ENCODE measurements at places on chromosomes 13 and 19. TPM values are rescaled to one million over a fixed set of nuclear protein-coding genes. Genes with fewer than 3 reads are reported as not detected.

- DNase-seq: no peak
- H3K4me3 ChIP-seq: no peak overlapping the region
- no peak overlapping the region for H3K27ac ChIP-seq
- H3K4me1 ChIP-seq: no peaks in the 10 kb centered on the region
Measured at GRCh38 chr13:20940083-20940482, 37.5 kb upstream of the XPO4 start.

DNA sequence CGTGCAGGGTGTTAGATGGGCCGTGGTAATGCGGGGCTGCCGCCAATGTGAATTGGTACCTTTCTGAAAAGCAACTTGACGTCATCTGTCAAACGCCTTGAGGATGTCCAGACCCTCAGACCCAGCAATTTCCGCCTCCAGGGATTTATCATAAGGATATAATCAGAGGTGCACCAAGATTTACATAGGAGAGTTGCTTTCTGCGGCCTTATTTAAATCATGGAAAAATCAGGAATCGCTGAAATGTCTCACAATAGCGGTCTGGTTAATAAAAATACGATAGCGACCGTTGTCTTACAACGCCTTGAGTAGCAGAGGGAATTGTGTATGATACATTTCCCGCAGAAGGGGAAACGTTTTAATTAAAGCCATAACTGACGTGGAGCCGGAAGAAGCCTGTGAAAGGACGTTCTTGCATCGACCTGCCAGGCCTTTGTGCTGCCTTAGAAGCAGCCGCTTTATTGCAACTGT, 32.3 kb upstream of the NDUFS7 start:
- no peak for DNase-seq
- no peak overlapping the region for H3K27ac ChIP-seq
- H3K36me3 ChIP-seq: no peaks in the 10 kb centered on the region
- H3K4me1 ChIP-seq: no peaks in the 10 kb centered on the region
- no peaks in the 10 kb centered on the region for H3K27me3 ChIP-seq
- H3K4me3 ChIP-seq: no peak overlapping the region

DNA sequence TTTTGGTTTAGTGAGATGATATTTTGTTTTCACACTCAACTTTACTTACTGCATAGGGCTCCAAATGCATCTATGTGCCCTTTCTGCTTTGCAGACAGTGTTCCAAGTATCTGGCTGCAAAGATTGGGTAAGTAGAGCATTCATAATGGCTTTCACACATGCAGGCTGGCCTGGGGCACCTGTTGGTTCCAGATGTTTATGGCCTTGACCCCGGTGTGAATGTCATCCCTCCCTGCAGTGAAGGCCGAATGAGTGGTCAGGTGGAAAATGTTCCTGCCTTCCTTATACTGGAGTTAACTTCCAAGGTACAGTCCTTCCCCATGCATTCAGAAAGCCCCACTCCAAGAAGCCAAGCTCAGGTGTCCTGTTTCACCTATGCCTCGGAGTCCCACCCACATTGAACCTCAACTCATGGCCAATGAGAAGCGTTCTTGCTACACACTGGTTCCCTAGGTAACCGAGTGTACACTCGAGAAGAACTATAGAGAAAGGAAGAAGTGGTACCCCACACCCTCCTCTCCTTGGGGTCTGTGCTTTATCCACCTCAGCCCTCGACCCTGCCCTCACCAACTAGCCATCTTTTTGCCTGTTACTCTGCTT, 23.0 kb upstream of the ZNF536 start:
- H3K36me3 ChIP-seq: no peaks in the 10 kb centered on the region
- peak; percentile 9 for DNase-seq
- H3K4me3 ChIP-seq: no peak overlapping the region

- no peak overlapping the region for H3K27ac ChIP-seq
- H3K36me3 ChIP-seq: no peaks in the 10 kb centered on the region
- H3K27me3 ChIP-seq: no peaks in the 10 kb centered on the region
- H3K4me1 ChIP-seq: no peaks in the 10 kb centered on the region
Measured at GRCh38 chr13:23547000-23547590, 23.1 kb upstream of the TNFRSF19 start.

- peaks cover 7% of the 10 kb centered on the region for H3K36me3 ChIP-seq
- H3K4me3 ChIP-seq: no peak overlapping the region
- H3K4me1 ChIP-seq: no peaks in the 10 kb centered on the region
- no peaks in the 10 kb centered on the region for H3K27me3 ChIP-seq
- no peak overlapping the region for H3K27ac ChIP-seq
Measured at GRCh38 chr19:49790866-49791265, 22.2 kb downstream of the FUZ start.

- H3K36me3 ChIP-seq: no peaks in the 10 kb centered on the region
- no peaks in the 10 kb centered on the region for H3K4me1 ChIP-seq
- H3K27ac ChIP-seq: no peak overlapping the region
- no peak for DNase-seq
- H3K4me3 ChIP-seq: no peak overlapping the region
- no peaks in the 10 kb centered on the region for H3K27me3 ChIP-seq
Measured at GRCh38 chr19:18425515-18426415, 6.6 kb downstream of the SSBP4 start.

GRCh38 chr19:30488191-30488590, 116.0 kb downstream of the ZNF536 start:
- no peak for DNase-seq
- no peak overlapping the region for H3K27ac ChIP-seq
- H3K36me3 ChIP-seq: no peaks in the 10 kb centered on the region
- H3K4me3 ChIP-seq: no peak overlapping the region
- no peaks in the 10 kb centered on the region for H3K27me3 ChIP-seq
- no peaks in the 10 kb centered on the region for H3K4me1 ChIP-seq

- no peak overlapping the region for H3K27ac ChIP-seq
- no peak overlapping the region for H3K4me3 ChIP-seq
- no peaks in the 10 kb centered on the region for H3K36me3 ChIP-seq
Measured at GRCh38 chr19:13095393-13095784, 7.3 kb downstream of the LYL1 start.

DNA sequence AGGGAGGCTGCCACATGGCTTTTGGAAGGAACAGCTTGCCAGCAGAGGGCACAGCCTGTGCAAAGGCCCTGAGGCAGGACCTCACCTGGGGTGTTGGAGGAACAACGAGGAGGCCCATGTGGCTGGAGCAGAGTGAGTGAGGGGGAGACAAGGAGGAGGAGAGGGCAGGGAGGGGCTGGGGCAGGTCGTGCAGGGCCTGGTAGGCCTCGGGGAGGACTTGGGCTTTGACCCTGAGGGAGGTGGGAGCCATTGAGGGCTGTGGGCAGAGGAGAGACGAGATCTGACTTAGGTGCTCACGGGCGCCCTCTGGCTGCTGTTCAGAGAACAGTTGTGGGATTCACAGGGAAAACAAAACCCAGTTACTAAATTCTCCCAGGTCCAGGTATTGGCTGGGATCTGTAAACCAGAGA, 25.2 kb downstream of the ZNRF4 start:
- no peak for DNase-seq
- no peaks in the 10 kb centered on the region for H3K4me1 ChIP-seq
- no peak overlapping the region for H3K4me3 ChIP-seq
- H3K27ac ChIP-seq: no peak overlapping the region

- peak overlapping the region; percentile 71 for H3K4me3 ChIP-seq
- no peaks in the 10 kb centered on the region for H3K27me3 ChIP-seq
Measured at GRCh38 chr19:43462785-43463380, 2.5 kb downstream of the LYPD3 start.

DNA sequence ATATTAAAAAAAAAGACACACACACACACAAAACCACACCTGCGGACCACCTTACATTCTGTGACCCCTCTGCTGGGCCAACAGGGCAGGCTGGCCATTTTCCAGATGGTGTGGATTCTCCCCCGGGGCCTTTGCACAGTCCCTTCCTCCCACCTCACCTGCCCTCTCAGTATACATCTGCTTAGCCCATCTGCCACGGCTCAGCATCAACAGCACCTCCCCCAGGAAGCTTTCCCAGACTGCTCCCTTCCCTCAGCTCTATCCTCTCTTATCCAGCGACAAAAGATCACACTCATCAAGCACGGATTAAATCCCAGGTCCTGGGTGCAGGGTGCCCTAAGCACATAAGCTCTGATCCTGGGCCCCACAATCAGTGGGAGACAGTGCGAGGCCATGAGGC, 4.5 kb downstream of the ZNF787 start:
- no peaks in the 10 kb centered on the region for H3K36me3 ChIP-seq
- H3K27ac ChIP-seq: no peak overlapping the region
- no peak for DNase-seq
- peaks cover 13% of the 10 kb centered on the region for H3K4me1 ChIP-seq

- peak overlapping the region; percentile 54 for H3K4me3 ChIP-seq
- H3K36me3 ChIP-seq: no peaks in the 10 kb centered on the region
- no peaks in the 10 kb centered on the region for H3K27me3 ChIP-seq
- H3K4me1 ChIP-seq: no peaks in the 10 kb centered on the region
Measured at GRCh38 chr19:38736413-38737280, 7.6 kb downstream of the CAPN12 start.

- no peaks in the 10 kb centered on the region for H3K27me3 ChIP-seq
- H3K4me3 ChIP-seq: no peak overlapping the region
- H3K4me1 ChIP-seq: no peaks in the 10 kb centered on the region
- no peak for DNase-seq
Measured at GRCh38 chr13:22077205-22077683, 406.4 kb downstream of the FGF9 start.

DNA sequence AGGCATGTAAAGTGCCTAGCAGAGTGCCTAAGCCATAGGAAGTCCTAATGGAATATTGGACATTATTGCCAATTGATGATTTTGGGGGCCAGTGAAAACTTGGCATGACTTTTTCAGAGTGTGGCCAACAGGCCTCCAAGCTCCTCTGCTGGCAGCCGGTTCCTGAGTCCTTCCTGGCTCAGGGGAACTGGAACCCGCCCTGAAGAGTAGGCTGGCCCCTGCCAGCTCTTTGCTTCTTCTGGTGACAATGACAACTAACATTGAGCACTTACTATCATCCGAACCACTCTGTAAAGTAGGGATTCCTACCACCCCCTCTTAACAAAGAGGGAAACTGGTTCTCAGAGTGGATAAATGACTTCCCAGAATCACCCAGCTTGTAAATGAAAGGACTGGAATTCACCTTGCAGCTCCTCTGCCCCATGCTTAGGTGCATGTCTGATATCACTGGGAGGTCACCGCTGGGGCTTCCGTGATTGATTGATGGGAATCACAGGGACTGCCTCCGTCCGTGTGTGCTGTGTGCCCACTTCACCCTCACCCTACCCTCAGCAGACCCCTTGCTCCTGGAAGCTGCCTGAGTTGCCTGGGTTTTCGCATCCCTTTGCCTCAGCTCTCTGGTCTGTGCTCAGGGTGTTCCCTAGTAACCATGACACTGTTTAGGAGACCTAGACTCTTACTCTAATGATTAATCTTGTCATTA, 50.6 kb downstream of the TNFRSF19 start:
- no peaks in the 10 kb centered on the region for H3K36me3 ChIP-seq
- no peak overlapping the region for H3K27ac ChIP-seq
- H3K4me3 ChIP-seq: no peak overlapping the region
- H3K4me1 ChIP-seq: no peaks in the 10 kb centered on the region
- H3K27me3 ChIP-seq: no peaks in the 10 kb centered on the region
- DNase-seq: no peak

DNA sequence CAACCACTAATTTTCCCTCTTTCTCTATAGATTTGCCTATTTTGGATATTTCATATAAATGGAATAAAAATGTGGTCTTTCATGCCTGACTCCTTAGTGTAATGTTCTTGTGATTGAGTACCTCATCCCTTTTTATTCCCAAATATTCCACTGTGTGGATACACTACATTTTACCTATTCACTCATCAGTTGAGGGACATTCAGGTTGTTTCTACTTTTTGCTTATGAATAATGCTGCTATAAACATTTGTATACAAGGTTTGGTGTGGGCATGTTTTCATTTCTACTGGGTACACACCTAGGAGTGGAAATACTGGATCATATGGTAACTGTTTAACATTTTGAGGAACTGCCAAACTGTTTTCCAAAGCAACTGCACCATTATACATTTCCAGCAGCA, 5.1 kb upstream of the WBP4 start:
- no peak overlapping the region for H3K27ac ChIP-seq
- DNase-seq: no peak
- no peaks in the 10 kb centered on the region for H3K36me3 ChIP-seq
- H3K4me1 ChIP-seq: peaks cover 40% of the 10 kb centered on the region

- no peaks in the 10 kb centered on the region for H3K27me3 ChIP-seq
- no peaks in the 10 kb centered on the region for H3K4me1 ChIP-seq
- no peak overlapping the region for H3K27ac ChIP-seq
- H3K4me3 ChIP-seq: no peak overlapping the region
- no peak for DNase-seq
Measured at GRCh38 chr13:35761440-35762252, 285.2 kb upstream of the MAB21L1 start.

GRCh38 chr19:51501594-51502263, at the start of gene SIGLEC12:
SIGLEC12 (minus strand) TSS chr19:51501800; CDS start chr19:51501733, 67 bp downstream.
- no peak within 1 kb of the TSS for H3K27ac ChIP-seq
- H3K4me3 ChIP-seq: no peak within 1 kb of the TSS
- peak; percentile 59 for DNase-seq

- DNase-seq: no peak
- H3K36me3 ChIP-seq: no peaks in the 10 kb centered on the region
- no peak overlapping the region for H3K27ac ChIP-seq
- no peaks in the 10 kb centered on the region for H3K27me3 ChIP-seq
Measured at GRCh38 chr19:12997967-12998940, 3.0 kb downstream of the NFIX start.

DNA sequence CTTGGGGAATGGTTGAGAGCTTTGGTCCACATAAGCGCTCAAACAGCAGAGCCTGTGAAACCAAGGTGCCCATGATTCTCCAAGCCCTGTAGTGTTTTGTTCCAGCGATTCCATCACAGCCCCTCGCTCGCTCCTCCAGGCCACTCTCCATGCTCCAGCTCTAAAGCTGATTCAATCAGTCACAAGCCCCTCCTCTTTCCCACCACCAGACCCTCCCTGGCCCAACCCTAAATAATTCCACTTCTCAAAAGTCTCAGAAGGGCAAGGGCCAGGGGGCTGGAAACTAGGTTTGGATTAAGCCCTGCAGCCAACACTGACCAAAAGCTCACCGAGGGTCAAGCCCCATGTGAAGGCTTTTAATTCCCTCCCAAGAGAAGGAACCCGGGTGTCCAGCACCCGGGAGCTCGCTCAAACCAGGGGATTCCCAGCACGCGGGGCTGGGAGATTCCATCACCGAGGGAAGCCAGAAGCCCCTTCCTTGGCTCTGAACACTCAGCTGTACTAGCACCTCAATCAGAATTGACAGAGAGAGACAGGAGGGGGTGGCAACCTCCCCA, 1.5 kb downstream of the ZNF296 start:
- H3K4me3 ChIP-seq: no peak overlapping the region
- no peak overlapping the region for H3K27ac ChIP-seq
- DNase-seq: no peak
- H3K4me1 ChIP-seq: no peaks in the 10 kb centered on the region
- peaks cover 17% of the 10 kb centered on the region for H3K36me3 ChIP-seq

GRCh38 chr19:8688930-8689329, 9.7 kb downstream of the ACTL9 start:
- DNase-seq: no peak
- H3K27me3 ChIP-seq: no peaks in the 10 kb centered on the region
- H3K27ac ChIP-seq: no peak overlapping the region
- H3K36me3 ChIP-seq: no peaks in the 10 kb centered on the region
- no peak overlapping the region for H3K4me3 ChIP-seq
- no peaks in the 10 kb centered on the region for H3K4me1 ChIP-seq

- no peak overlapping the region for H3K27ac ChIP-seq
- no peaks in the 10 kb centered on the region for H3K27me3 ChIP-seq
Measured at GRCh38 chr13:79090552-79091124, 315.4 kb downstream of the RBM26 start.

- no peak for DNase-seq
- H3K27ac ChIP-seq: no peak overlapping the region
- H3K4me1 ChIP-seq: no peaks in the 10 kb centered on the region
- H3K36me3 ChIP-seq: no peaks in the 10 kb centered on the region
- no peak overlapping the region for H3K4me3 ChIP-seq
Measured at GRCh38 chr13:34967851-34968562, 25.9 kb downstream of the NBEA start.

The SYT3 gene
- not detected for total RNA-seq

The DHX34 gene
- 7.0 TPM for total RNA-seq

The SOX1 gene
- total RNA-seq: not detected

The MPND gene
- 21.7 TPM for total RNA-seq

The CGB7 gene
- not detected for total RNA-seq

The KL gene
- total RNA-seq: 0.09 TPM
